ENCODE measurements at places on chromosomes 16 and 17.

GRCh38 chr16:84928679-84929420 lies 82.5 kb downstream of the ZDHHC7 start:
- H3K4me1 ChIP-seq: peaks cover 22% of the 10 kb centered on the region
- H3K36me3 ChIP-seq: no peaks in the 10 kb centered on the region
- H3K4me3 ChIP-seq: no peak overlapping the region

GRCh38 chr17:39700148-39700987 lies 504 bp downstream of the ERBB2 start:
- H3K4me1 ChIP-seq: peaks cover 54% of the 10 kb centered on the region
- peak overlapping the region; percentile 94 for H3K4me3 ChIP-seq
- H3K27ac ChIP-seq: peak overlapping the region; percentile 86
- DNase-seq: no peak
- H3K27me3 ChIP-seq: no peaks in the 10 kb centered on the region

DNA sequence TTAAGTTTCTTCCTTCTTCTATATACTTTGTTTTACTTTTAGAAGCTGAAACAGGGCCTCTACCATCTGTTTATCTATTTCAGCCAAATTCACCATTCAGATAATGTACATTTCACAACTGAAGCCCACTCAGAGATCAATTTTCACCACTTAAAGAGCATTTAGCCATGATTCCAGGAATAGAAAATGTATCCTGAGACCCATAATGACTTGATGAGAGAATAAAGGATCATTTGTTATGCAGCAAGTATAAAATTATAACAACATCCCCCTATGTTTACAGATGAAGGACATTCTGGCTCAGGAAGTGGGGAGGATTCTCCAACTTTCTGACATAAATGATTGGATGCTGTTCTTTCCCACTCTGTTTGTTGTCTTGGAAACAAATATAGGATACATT lies 962.1 kb upstream of the EEF2KMT start:
- no peak overlapping the region for H3K4me3 ChIP-seq
- H3K27me3 ChIP-seq: no peaks in the 10 kb centered on the region
- no peaks in the 10 kb centered on the region for H3K36me3 ChIP-seq

GRCh38 chr16:10729104-10730048 lies 14.3 kb upstream of the NUBP1 start:
- H3K4me3 ChIP-seq: no peak overlapping the region
- H3K27ac ChIP-seq: no peak overlapping the region
- peak; percentile 59 for DNase-seq
- H3K36me3 ChIP-seq: no peaks in the 10 kb centered on the region

- H3K4me3 ChIP-seq: no peak overlapping the region
- no peaks in the 10 kb centered on the region for H3K36me3 ChIP-seq
- no peaks in the 10 kb centered on the region for H3K27me3 ChIP-seq
Observed at GRCh38 chr17:41672153-41672552, 16.5 kb upstream of the EIF1 start.

- H3K4me3 ChIP-seq: peak overlapping the region; percentile 37
- H3K36me3 ChIP-seq: no peaks in the 10 kb centered on the region
- DNase-seq: peak; percentile 95
- peaks cover 14% of the 10 kb centered on the region for H3K4me1 ChIP-seq
- peak overlapping the region; percentile 95 for H3K27ac ChIP-seq
Observed at GRCh38 chr17:58331815-58332777, 3.5 kb upstream of the TSPOAP1 start.

DNA sequence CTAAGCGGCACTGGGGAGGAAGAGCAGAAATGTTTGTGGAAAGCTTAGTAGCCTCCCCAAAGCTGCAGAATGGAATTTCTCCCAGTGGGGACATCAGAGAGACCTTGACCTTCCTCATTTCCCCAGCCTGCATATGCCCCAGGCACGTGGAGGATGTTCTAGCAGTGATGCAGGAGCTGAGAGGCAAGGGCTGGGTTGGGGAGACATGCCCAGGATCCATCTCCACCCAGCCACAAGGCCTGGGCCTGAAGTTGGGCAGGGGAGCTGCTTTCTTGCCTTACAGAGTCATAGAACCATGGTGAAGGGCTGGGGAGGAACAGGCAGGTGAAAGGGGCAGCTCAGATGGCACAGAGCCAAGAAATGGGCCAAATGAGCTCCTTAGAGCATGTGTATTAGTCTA lies 104.0 kb downstream of the TMEM132E start:
- no peaks in the 10 kb centered on the region for H3K36me3 ChIP-seq
- no peaks in the 10 kb centered on the region for H3K4me1 ChIP-seq
- no peak overlapping the region for H3K4me3 ChIP-seq
- H3K27me3 ChIP-seq: no peaks in the 10 kb centered on the region

DNA sequence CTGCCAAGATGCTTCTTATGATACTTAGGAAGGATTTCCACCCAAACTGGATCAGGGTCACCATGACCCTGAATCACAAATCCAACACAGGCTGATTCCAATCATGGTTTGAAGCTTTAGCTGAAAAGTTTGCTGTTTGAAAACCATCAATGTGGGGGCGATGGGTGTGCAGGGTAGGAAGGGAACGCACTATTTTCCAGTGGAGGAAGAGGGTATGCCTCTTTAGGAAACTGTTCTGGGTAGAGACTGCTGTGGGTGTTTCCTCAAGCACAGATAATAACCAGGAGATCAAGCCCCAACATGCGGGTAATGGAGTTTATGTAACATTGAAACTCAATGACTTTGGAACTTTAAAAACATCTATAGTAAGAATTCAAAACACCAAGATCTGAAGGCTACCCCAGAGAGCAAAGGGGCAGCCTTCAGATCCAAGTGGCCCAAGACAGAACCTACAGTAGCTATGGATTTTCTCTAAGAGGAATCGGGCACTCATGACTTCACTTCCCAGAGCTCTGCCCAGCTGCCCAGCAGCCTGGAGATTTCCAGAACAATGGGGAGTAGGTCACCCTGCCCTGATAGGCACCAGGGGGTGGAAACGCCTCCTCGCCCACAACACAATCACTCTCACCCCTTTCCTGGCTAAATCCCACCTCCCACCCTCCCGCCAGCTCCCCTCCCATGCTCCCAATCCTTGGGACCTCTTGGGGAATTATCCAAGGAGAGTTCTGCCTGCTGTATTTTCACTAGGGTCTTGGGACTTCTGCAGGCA lies 22.8 kb downstream of the TRIM25 start:
- peaks cover 94% of the 10 kb centered on the region for H3K36me3 ChIP-seq
- no peak overlapping the region for H3K27ac ChIP-seq
- no peak overlapping the region for H3K4me3 ChIP-seq
- no peaks in the 10 kb centered on the region for H3K27me3 ChIP-seq

DNA sequence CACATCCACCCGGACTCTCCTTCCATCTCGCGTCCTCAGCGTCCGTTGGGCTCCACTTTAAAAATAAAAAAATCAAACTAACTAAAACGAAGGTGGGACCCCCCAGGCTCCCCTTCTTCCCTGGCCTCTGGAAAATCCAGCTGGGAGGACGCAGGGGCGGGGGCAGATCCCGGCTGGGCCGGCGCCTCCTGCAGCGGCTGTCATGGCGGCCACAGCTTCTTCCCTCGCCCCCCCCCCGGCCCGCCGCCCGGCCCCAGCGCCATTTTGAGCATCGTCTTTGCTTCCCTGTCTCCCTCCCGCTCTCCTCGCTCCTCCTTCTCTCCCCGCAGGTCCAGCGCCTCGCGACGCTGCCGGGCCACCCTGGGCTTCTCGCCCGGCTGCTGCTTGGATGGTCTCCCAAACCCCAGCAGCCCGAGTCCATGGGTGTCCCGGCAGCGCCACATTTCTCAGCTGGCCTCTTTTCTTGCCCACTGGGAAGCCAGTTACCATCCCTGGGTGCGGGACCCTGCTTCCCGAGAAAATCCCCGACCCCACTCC lies 3.3 kb downstream of the HOXB2 start:
- peaks cover 14% of the 10 kb centered on the region for H3K4me1 ChIP-seq
- H3K27me3 ChIP-seq: no peaks in the 10 kb centered on the region
- no peaks in the 10 kb centered on the region for H3K36me3 ChIP-seq
- H3K27ac ChIP-seq: peak overlapping the region; percentile 81
- no peak for DNase-seq
- peak overlapping the region; percentile 42 for H3K4me3 ChIP-seq

GRCh38 chr16:65744401-65744800 lies 622.1 kb upstream of the CDH5 start:
- no peak overlapping the region for H3K4me3 ChIP-seq
- H3K27ac ChIP-seq: no peak overlapping the region
- no peaks in the 10 kb centered on the region for H3K4me1 ChIP-seq
- DNase-seq: no peak
